Activated CD4-positive, alpha-beta T cell treated with anti-CD3 and anti-CD28 coated beads, Interleukin-2, amount 10 ng/mL, durations not matched to agents 7 days and 5 days (primary cell): ENCODE measurements at places on chromosomes 2 and 18.

DNA sequence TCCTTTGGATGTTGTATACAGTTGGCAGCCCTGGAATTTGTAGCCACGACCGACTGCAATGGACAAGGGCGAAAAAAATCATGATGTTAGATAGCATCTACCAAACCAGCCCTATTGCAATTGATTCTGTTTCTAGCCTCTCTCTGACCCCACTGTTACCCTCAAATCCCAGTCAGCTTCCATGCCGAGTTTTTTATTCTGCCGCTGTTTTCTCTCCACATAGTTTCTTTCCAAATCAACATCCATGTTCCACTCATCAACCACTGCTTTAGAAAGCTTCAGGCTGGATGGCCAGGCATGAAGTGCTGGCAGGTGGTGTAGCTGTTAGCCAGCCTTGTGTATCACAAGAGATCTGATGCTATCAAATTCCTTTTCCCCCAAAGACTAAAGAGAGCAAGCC is 272.8 kb downstream of the FIGN start:
- no peaks in the 10 kb centered on the region for H3K27me3 ChIP-seq
- H3K27ac ChIP-seq = no peak overlapping the region
- no peaks in the 10 kb centered on the region for H3K4me1 ChIP-seq
- no peaks in the 10 kb centered on the region for H3K36me3 ChIP-seq
- no peak for DNase-seq
- H3K4me3 ChIP-seq = no peak overlapping the region

- H3K4me3 ChIP-seq = no peak overlapping the region
- no peaks in the 10 kb centered on the region for H3K27me3 ChIP-seq
- no peak for DNase-seq
- H3K4me1 ChIP-seq = no peaks in the 10 kb centered on the region
- no peak overlapping the region for H3K27ac ChIP-seq
Observed at GRCh38 chr18:37764541-37765288, 199.1 kb upstream of the CELF4 start.

DNA sequence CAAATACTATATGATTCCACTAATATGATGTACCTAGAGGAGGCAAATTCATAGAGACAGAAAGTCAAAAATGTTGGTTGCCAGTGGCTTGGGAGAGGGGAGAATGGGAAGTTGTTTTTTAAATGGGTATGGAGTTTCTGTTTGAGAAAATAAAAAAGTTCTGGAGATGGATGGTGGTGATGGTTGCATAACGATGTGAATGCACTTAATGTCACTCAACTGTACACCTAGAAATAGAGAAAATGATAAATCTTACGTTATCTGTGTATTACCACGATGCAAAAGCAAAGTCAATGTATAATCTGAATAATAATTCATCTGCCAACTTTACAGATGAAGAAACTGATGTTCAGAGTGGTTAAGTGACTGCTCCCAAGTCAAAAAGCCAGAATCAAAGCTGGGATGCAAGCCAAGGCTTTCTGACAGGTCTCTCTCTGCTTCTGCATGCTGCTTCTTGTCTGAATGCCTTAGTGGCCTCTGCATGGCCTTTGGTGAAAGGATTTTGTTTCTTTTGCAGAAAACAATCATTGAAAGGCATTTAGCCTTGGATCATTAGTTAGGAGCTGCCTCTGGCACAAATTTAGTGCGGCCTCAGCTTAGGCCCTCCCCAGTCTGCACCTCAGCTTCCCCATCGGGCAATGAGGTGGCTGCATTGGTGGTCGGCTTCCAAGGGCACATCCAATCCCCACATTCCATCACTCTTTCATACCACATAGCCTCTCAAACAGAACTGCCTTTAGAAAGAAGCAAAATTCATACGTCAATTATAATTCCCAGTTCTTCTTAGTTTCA is 46.5 kb upstream of the MYCN start:
- DNase-seq = no peak
- no peaks in the 10 kb centered on the region for H3K27me3 ChIP-seq
- H3K36me3 ChIP-seq = no peaks in the 10 kb centered on the region
- no peaks in the 10 kb centered on the region for H3K4me1 ChIP-seq
- no peak overlapping the region for H3K4me3 ChIP-seq

GRCh38 chr2:215830304-215830703 is 183.0 kb downstream of the MREG start:
- no peak overlapping the region for H3K27ac ChIP-seq
- H3K36me3 ChIP-seq = no peaks in the 10 kb centered on the region
- no peak overlapping the region for H3K4me3 ChIP-seq
- peaks cover 2% of the 10 kb centered on the region for H3K27me3 ChIP-seq
- peaks cover 12% of the 10 kb centered on the region for H3K4me1 ChIP-seq

GRCh38 chr2:20217041-20217970 is 7.6 kb downstream of the SDC1 start:
- no peaks in the 10 kb centered on the region for H3K36me3 ChIP-seq
- DNase-seq = no peak
- H3K4me3 ChIP-seq = no peak overlapping the region
- H3K27me3 ChIP-seq = peaks cover 28% of the 10 kb centered on the region

- H3K4me3 ChIP-seq = no peak overlapping the region
- no peaks in the 10 kb centered on the region for H3K36me3 ChIP-seq
- peaks cover 3% of the 10 kb centered on the region for H3K27me3 ChIP-seq
- no peaks in the 10 kb centered on the region for H3K4me1 ChIP-seq
- DNase-seq = no peak
Observed at GRCh38 chr2:165637396-165637795, 156.7 kb downstream of the GALNT3 start.

DNA sequence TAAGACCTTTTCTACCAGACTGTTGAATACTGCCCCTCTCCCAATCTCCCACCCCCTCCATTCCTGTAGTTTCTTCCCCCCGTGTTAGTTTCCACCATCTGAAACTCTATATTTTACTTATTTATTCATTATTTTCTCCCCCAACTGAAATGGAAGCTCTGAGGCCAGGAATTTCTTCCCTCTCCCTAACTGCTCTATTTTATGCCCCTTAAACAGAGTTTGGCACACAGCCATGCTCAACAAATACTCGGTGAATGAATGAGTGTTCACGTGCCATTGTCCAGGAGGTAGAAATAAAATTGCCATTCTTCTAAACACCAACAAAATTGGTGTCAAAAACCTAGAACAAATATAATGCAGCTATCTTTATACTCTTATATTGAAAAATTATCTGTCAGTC is 5.6 kb downstream of the ITGB1BP1 start:
- H3K27me3 ChIP-seq = no peaks in the 10 kb centered on the region
- peaks cover 45% of the 10 kb centered on the region for H3K36me3 ChIP-seq
- H3K4me1 ChIP-seq = peaks cover 59% of the 10 kb centered on the region
- DNase-seq = no peak

GRCh38 chr2:189899101-189899500 is 114.9 kb downstream of the PMS1 start:
- no peaks in the 10 kb centered on the region for H3K36me3 ChIP-seq
- H3K4me1 ChIP-seq = no peaks in the 10 kb centered on the region
- no peak overlapping the region for H3K4me3 ChIP-seq
- DNase-seq = no peak
- peaks cover 24% of the 10 kb centered on the region for H3K27me3 ChIP-seq

DNA sequence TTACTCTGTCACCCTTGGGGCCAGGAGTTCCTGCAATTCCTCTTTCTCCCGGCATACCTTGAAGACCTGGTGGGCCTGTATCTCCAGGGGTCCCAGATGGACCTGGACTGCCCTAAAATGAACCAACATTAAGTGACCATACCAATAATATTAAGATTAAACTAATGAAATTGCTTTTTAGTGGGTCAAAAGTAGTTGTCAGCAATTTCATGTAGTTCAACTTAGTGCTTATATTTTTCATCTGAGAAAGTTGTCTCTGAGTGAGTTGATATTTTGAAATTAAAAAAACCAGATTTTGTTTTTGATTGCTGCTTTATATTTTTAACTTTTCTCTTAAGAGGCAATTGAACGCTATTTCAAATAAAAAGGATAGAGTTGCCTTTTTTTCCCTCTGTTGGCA is 83.1 kb downstream of the COL3A1 start:
- no peaks in the 10 kb centered on the region for H3K36me3 ChIP-seq
- no peak overlapping the region for H3K4me3 ChIP-seq
- no peak overlapping the region for H3K27ac ChIP-seq
- DNase-seq = no peak
- no peaks in the 10 kb centered on the region for H3K4me1 ChIP-seq

GRCh38 chr18:904218-905090 is at the start of gene ADCYAP1:
Gene ADCYAP1 (plus strand): TSS chr18:904871. CDS start chr18:905387, 516 bp downstream.
- peaks cover 6% of the 10 kb centered on the region for H3K36me3 ChIP-seq
- no peak for DNase-seq
- H3K4me1 ChIP-seq = peaks cover 17% of the 10 kb centered on the region
- peaks cover 76% of the 10 kb centered on the region for H3K27me3 ChIP-seq
- peak within 1 kb of the TSS; percentile 56 for H3K27ac ChIP-seq
